ENCODE measurements at places on chromosomes 5 and 9.

DNA sequence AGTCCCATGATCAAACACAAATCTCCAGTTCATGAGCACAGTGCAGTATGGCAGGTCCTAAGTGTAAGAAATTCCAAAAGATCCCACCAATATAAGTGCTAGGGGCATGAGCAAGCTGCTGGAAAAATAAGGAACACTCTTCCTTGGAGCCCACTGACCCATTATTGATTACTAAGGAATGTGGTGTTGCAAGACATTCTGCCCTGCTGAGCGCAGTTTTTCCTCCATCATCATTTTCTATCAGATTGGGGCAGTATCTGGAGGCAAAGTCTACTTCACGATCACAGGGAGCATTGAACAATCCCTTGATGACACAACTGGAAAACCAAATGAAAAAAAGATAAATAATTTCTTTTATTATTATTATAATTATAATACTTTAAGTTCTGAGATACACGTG is 129.2 kb downstream of the UGCG start:
- DNase-seq: no peak

DNA sequence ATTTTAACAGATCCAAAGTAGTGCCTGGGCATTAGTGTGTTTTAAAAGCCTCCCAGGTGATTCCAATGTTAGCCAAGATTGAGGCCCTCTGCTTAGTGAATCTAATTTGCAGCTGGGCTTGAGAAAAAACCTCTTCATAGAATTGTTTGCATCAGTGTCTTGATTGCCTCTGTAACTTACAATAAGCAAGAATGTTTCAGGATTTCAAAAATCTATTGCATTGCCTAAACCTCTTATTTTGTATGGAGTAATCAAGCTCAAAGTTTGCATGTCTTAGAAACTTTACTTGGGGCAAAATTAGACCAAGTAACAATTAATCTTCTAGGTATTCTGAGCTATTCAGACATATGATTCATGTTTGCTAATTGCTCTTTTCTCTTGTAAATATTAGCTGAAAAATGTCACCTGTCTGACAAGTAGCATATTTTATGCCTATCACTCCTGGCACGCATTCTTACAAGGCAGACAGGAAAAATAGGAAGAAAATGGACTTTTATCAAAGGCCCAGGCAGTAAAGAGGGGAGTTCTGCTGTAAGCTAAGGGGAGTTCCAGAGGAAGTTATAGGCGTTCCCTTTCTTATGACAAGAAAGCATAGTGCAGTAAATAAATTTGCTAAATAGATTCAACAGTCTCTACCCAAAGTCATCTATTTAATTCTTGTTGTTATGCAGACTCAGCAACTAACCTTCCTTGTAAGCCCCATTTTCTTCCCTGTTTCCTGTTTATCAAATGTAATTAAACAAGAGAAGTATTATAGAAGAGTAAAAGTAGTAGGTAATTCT is 21.0 kb downstream of the PDCD1LG2 start:
- no peak for DNase-seq

GRCh38 chr9:134538856-134539566 is 102.6 kb upstream of the COL5A1 start:
- DNase-seq: no peak

DNA sequence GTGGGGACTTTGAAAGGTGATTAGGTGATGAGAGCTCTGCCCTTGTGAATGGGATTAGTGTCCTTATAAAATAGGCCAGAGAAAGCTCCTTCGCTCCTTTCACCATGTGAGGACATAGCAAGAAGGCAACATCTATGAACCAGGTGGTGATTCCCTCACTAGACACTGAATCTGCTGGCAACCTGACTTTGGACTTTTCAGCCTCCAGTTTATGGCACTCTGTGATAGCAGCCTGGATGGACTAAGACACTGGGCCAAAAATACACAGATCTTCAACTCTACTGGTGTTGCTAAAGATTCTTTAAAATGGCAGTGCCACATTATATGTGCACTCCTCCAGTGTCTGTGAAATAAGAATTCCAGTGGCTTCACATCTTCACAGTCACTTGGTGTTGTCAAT is 41.2 kb upstream of the COL15A1 start:
- no peak for DNase-seq

- no peak for DNase-seq
Observed at GRCh38 chr5:170791325-170791954, 7.9 kb downstream of the GABRP start.

DNA sequence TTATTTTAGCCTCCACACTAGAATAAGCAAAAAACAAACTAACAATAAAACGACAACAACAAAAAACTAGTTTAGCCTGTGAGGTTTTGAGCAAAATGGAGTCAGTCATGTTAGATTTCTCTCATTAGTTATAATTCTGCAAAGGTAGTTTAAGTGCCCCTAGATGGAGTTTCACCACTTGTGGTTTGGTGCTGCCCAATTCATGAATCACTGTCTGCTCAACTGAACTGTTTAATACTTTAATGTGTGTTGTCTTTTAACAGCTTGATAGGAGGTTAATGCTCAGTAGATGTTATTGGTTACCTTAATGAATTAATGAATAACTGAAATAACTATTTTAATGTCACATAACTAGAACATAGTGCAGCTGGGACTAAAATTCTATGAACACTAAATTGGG is 3.5 kb upstream of the PLAA start:
- no peak for DNase-seq

GRCh38 chr5:91433861-91434260 is 50.7 kb upstream of the ARRDC3 start:
- no peak for DNase-seq

- no peak for DNase-seq
Observed at GRCh38 chr5:169116961-169117461, 183.9 kb downstream of the SLIT3 start.

DNA sequence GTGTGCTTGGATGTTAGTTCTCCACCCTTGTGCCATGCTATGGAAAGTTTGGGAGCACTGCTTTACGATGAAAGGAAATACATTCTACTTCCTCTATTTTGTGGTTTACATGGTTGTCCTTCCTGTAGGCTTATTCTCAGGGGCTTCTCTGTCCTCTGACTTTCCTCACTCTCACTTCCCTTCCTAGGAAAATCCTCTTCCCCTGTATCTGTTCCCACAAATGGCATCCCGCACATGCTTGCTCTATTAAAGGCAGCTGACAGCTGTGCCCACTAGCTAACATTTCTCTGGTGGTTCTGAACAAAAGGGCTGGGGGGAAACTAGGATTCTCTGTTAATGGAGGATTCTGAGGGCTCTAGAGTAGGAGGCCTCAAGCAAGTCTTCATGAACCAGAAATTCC is 52.4 kb downstream of the FAM170A start:
- no peak for DNase-seq
